ENCODE measurements at places on chromosomes 11 and 22. TPM values are rescaled to one million over a fixed set of nuclear protein-coding genes. Genes with fewer than 3 reads are reported as not detected.

The ABTB2 gene
- total RNA-seq, result 5.1 TPM

The APOL5 gene
- total RNA-seq, result not detected

The TRPM5 gene
- total RNA-seq, result not detected

GRCh38 chr22:27125539-27125938 lies 468.2 kb downstream of the MIAT start:
- no peak overlapping the region for H3K4me3 ChIP-seq
- H3K27ac ChIP-seq, result no peak overlapping the region
- DNase-seq, result no peak
- peaks cover 17% of the 10 kb centered on the region for H3K27me3 ChIP-seq
- H3K4me1 ChIP-seq, result no peaks in the 10 kb centered on the region

- H3K4me3 ChIP-seq, result no peak overlapping the region
- no peaks in the 10 kb centered on the region for H3K27me3 ChIP-seq
- no peak overlapping the region for H3K27ac ChIP-seq
- no peaks in the 10 kb centered on the region for H3K4me1 ChIP-seq
Observed at GRCh38 chr22:47134222-47134621, 371.8 kb downstream of the TBC1D22A start.

DNA sequence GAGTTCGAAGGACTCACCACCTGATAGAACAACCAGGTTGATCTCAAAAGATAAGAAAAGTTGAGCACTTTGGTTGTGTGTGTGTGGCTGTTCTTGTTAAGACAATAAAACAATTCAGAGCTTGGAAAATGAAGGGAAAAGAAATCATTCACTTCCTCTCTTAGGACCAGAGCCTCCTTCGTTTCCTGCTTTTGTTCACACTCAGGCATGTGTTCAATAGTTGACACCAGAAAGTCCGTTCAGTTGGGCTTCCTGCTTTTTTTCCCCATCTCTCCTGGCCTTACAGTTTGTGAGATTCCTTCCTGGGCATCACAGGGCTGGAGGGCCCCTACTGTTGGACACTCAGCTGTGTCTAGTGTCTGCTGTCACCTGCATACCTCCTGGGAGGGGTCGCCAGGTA lies 48.0 kb downstream of the TSPAN18 start:
- no peak for DNase-seq
- H3K4me3 ChIP-seq, result no peak overlapping the region
- H3K27me3 ChIP-seq, result no peaks in the 10 kb centered on the region
- 0 out of 2 replicates have a peak, but pooled peaks cover 6% of the 10 kb centered on the region for H3K4me1 ChIP-seq

DNA sequence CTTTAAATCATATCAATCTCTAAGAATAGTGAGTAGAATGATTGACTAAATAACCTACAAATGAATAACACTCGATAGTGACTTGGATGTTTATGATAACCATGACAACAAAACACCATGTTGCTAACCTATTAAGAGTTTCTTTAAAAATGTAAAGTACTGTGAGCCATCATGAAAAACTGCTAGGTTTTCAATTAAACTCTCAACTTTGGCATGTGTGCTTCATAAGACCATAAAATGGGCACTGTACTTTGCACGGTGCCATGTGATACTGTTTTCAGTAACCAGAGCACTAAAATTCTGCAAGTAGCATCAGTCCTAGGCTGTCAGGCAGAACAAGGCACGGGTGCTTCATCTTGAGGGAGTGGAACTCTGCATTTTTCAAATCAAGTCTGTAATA lies 96.2 kb upstream of the TRIM77 start:
- H3K36me3 ChIP-seq, result no peaks in the 10 kb centered on the region
- H3K27ac ChIP-seq, result no peak overlapping the region
- no peak overlapping the region for H3K4me3 ChIP-seq
- H3K27me3 ChIP-seq, result no peaks in the 10 kb centered on the region
- no peaks in the 10 kb centered on the region for H3K4me1 ChIP-seq

GRCh38 chr11:10895285-10895684 lies 37.4 kb upstream of the ZBED5 start:
- H3K27me3 ChIP-seq, result no peaks in the 10 kb centered on the region
- no peak overlapping the region for H3K27ac ChIP-seq
- H3K4me3 ChIP-seq, result no peak overlapping the region

DNA sequence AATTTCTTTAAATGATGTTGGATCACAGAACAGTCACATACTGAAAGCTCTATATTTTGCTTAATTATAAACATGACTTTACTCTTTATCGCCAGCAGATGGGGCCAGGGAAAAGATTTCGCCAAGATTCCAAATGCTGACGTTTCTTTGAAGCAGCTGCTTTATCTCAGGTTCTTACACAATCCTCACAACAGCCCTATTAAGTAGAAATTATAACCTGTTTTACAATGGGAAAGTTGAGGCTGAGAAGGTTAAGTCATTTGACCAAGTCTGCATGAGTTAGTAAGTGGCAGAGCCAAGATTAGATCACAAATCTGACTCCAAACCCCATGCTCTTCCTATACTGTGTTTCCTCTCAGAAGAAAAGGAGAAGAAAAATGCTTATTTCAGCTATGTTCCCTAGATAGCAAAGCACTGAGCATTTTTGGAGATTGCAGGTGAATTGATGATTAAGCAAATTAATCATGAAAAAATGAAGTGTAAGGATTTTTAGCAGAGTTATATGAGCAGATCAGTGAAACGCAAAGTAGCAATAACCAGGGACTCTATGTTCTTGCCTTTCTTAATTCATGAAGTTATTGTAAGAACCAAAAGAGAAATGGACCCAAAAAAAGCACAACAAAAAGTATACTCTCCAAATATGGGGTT lies 79.0 kb downstream of the AASDHPPT start:
- DNase-seq, result peak; percentile 15
- H3K4me1 ChIP-seq, result no peaks in the 10 kb centered on the region
- H3K36me3 ChIP-seq, result no peaks in the 10 kb centered on the region
- no peaks in the 10 kb centered on the region for H3K27me3 ChIP-seq
- no peak overlapping the region for H3K27ac ChIP-seq

Measured in HepG2 (cell line).